ENCODE measurements at places on chromosomes 4 and X.

- no peak for DNase-seq
These were observed 166.5 kb downstream of the FBXW7 start for GRCh38 chr4:152369203-152369901.

GRCh38 chr4:172202480-172203076 is 389.4 kb downstream of the GALNTL6 start:
- DNase-seq: peak; percentile 51

DNA sequence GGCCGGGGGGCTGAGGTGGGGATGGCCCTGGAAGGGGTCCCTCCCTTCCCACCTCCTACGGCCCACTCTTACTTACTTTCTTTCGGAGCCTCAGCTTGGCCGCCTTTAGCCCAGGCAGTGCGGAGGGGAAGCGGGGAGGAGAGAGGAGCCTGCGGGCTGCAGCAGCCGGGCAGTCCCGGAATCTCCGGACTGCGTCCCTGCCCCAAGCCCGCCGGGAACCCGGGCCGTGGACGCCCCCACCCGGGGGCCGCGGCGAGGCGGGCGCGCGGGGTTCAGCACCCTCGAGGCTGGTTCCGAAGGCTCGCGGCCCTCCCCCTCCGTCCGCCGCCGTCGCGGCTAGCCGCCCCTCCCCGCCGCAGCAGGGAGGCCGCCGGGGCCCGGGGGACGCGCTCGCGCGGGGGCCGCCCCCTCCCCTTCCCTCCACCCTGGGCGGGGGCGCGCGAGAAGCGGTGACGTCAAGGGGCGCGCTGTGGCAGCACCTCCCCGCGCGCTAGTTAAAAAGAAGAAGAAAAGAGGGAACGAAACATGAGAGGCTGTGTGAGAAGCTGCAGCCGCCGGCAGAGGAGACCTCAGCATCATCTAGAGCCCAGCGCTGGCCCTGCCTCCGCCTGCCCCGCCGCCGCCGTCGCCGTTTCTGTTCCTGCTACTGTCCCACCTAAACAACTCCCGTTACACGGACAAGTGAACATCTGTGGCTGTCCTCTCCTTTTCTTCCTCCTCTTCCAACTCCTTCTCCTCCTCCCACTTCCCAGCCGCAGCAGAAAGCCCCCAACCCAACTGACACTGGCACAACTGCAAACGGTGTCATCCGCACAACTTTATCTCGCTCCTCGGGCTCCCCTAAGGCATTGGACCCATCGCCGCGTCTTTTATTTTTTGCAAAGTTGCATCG is at the start of gene HHIP:
Gene HHIP (plus strand): TSS at position 526 of the 892 bp plus-strand sequence. CDS start 520 bp downstream, outside the sequence.
- peak; percentile 68 for DNase-seq

GRCh38 chr4:82360298-82361177 is 13.3 kb downstream of the HNRNPD start:
- peak; percentile 61 for DNase-seq

GRCh38 chr4:4247696-4248028 is 361 bp downstream of the TMEM128 start:
- DNase-seq: no peak

DNA sequence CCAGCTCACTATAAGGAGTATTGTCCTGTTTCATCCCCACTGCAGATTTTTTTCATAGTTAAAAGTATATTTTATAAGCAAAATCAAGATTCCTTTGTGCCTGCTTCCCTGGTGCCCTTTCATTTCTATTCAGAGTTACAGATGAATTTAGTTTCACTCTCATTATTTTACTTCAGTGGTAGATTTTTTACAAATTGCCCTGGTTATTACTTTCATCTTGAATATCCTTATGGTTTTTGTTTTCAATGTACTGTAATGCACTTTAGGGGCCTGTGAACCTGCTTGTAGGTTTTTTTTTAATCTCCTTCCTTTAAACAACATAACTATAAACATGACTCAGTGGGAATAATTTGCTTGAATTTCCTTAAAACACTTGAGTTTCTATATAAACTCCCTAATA is 126.8 kb downstream of the GPR143 start:
- no peak for DNase-seq

GRCh38 chr4:53501561-53501960 is 89.7 kb downstream of the LNX1 start:
- DNase-seq: no peak

- DNase-seq: no peak
These were observed 23.1 kb upstream of the PWWP3B start for GRCh38 chrX:106144755-106145639.

DNA sequence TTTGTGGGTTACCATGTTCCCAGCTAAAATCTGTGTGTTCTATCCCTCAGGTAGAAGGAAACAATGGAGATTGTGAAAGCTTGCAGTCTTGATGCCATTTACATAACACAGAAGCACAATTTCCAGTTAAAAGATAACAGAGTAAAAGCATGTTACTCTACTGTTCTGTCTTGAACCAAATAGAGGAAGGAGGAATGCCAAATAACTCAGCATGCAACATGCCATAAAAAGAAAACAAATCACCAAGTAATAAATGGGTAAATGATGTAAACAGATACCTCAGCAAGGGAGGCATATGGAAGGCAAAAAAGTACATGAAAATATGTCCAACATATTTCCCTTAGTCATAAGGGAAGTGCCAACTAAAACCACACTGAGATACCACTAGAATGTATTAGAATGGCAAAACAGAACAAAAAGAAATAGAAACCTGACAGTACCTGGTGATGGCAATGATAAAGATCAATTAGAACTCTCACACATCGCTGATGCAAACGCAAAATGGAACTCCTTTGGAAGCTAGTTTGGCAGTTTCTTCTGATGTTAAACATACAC is 502.6 kb upstream of the HS3ST1 start:
- no peak for DNase-seq

DNA sequence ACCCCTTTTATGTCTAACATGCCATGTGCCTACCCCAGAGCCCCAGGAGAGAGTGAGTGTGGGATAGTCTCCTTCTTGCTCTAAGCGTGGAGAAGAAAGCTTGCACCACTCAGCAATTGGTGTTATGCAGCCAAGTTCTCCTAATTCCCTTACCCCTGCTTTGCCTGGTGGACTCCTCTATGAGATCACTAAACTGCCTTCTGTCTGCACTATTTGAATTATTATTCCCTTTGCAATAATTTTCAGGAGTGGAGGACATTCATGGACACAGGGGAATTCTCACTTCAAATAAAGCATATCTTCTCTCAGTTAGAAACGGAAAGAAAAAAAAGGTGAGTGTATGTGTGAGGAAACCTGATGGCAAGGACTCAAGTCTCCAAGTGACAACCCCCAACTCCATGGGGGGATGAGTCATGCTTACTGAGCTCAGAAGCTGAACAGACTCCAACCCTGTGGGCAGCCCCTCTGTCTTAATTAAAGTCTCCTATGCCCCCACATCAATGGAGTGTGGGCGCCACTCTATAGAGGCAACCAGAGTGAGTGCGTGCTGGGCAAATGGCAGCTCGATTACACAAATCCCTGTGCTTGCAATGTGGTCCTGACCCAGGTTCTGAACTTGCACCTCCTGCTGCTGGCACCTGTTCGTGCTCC is 381.9 kb downstream of the RAB28 start:
- no peak for DNase-seq

DNA sequence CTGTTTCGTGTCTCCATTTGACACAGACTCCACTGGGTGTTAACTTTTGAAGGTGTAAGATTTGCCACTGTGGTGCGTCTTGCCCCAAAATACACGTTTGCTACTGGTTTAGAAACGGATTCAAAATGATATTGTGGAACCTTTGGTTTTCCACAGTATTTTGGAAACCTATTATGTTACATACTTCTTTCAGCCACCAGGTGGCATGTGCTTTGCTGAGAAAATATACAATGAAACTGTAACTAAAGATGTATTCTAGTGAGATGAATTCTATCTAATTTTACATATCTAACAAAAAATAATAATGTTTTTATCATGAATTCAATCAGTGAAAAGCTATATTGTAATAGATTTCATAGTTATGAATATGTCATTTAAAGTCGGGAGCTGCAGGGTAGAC is 28.4 kb upstream of the SLITRK4 start:
- peak; percentile 37 for DNase-seq

DNA sequence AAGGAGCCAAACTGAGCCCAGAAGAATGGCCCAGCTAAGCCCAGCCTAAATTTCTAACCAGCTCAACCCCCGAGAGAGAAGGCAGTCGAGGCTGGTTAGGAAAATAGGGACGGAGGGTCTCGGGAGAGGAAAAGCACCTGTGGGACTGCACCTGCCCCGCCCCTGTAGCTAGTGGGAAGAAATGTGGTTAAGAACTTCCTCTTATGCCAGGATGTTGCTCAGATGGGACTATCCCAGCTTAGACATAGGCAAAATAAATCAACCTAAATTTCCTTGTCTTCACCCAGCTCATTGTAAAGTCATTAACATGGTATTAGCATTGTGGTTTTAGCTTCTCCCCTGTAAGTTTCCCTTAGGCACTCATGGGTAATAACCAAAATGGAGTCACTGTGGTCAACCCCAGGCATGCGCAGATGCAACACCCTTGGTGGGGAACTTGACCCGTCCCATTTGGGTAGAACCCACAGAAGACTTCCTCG is 86.8 kb downstream of the ZNF718 start:
- no peak for DNase-seq

GRCh38 chrX:96838537-96838936 is 45.2 kb upstream of the RPA4 start:
- no peak for DNase-seq

All from GM23248 (cell line).